ENCODE measurements at places on chromosomes 11 and 22.

GRCh38 chr22:44357966-44358465 is 45.3 kb upstream of the SHISAL1 start:
- no peaks in the 10 kb centered on the region for H3K36me3 ChIP-seq
- no peak for DNase-seq
- no peak overlapping the region for H3K4me3 ChIP-seq
- no peak overlapping the region for H3K27ac ChIP-seq

GRCh38 chr22:37898441-37899181 is 7.5 kb upstream of the MICALL1 start:
- peak; percentile 77 for DNase-seq
- H3K27ac ChIP-seq: peak overlapping the region; percentile 39

DNA sequence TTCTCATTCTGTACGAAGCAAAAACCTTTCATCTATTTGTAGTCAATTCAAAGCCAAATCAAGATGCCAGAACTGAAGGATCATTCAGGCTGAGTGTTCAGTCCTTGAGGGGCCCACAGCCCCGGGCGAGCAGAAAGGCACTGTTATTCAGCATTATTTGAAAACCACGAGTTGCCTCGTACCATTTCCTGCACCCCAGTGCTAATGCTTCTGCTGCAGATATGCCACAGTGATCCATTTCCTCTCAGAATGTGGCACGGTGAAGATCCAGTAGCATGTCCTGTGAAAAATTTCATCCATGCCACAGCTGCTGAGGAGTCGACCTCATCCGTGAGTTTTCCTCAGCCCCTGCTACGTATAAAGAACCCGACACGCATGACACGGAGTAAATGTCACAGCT is 85.4 kb downstream of the OSBP2 start:
- DNase-seq: no peak
- H3K27ac ChIP-seq: no peak overlapping the region
- H3K27me3 ChIP-seq: peaks cover 14% of the 10 kb centered on the region
- peaks cover 11% of the 10 kb centered on the region for H3K4me1 ChIP-seq

DNA sequence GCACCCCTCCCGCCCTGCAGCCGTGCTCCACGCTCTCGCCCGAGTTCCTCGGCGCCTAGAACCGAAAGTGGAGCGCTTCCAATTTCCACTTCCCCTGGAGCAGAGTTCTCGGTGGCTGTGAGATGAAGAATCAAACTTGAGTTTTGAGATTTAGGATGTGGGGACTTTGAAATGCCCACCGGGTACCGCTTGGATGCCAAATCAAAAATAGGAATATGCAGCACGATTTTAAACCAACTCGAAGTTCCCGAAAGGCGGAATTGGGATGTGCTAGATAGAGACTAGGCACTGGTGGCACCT is 569 bp downstream of the POLA2 start:
- H3K4me1 ChIP-seq: peaks cover 45% of the 10 kb centered on the region
- DNase-seq: no peak
- peak overlapping the region; percentile 80 for H3K27ac ChIP-seq
- H3K27me3 ChIP-seq: no peaks in the 10 kb centered on the region
- no peaks in the 10 kb centered on the region for H3K36me3 ChIP-seq

- H3K27me3 ChIP-seq: no peaks in the 10 kb centered on the region
- H3K36me3 ChIP-seq: peaks cover 22% of the 10 kb centered on the region
- no peaks in the 10 kb centered on the region for H3K4me1 ChIP-seq
Measured at GRCh38 chr11:58616594-58616993, 5.9 kb upstream of the CNTF start.

- peak; percentile 95 for DNase-seq
- H3K4me1 ChIP-seq: peaks cover 94% of the 10 kb centered on the region
- H3K27ac ChIP-seq: peak overlapping the region; percentile 64
- no peaks in the 10 kb centered on the region for H3K36me3 ChIP-seq
- H3K4me3 ChIP-seq: no peak overlapping the region
Measured at GRCh38 chr11:66970807-66971442, 4.2 kb upstream of the C11orf86 start.

GRCh38 chr22:20281891-20282290 is 13.8 kb upstream of the RTN4R start:
- no peak overlapping the region for H3K27ac ChIP-seq
- no peaks in the 10 kb centered on the region for H3K4me1 ChIP-seq
- peaks cover 8% of the 10 kb centered on the region for H3K27me3 ChIP-seq
- H3K4me3 ChIP-seq: no peak overlapping the region
- H3K36me3 ChIP-seq: no peaks in the 10 kb centered on the region
- DNase-seq: no peak

DNA sequence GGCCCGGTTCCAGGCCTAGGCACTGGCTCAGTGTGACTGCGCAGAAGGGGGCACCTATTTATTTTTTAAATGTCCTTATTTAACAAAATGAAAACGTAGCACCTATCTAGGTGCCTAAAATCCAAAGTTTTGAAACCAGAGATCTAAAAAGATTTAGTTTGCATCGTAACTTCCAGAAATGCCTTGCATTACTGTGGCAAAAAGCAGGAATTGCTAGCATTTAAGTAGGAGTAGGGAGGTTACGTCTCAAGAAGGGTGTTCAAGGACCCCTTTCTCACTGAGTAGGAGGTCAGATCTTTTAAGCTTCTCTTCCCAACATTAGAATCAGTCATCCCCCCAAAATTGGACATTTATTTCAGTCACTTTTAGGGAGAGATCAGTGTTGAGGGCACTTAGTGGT is 7.7 kb upstream of the PLET1 start:
- no peak overlapping the region for H3K27ac ChIP-seq
- no peaks in the 10 kb centered on the region for H3K27me3 ChIP-seq

GRCh38 chr11:124402326-124402922 is 3.6 kb upstream of the OR8B3 start:
- no peaks in the 10 kb centered on the region for H3K4me1 ChIP-seq
- H3K27ac ChIP-seq: no peak overlapping the region

GRCh38 chr11:19821412-19821875 is 108.8 kb downstream of the NAV2 start:
- H3K4me1 ChIP-seq: peaks cover 17% of the 10 kb centered on the region
- no peak overlapping the region for H3K4me3 ChIP-seq
- DNase-seq: peak; percentile 83
- peak overlapping the region; percentile 3 for H3K27ac ChIP-seq
- no peaks in the 10 kb centered on the region for H3K36me3 ChIP-seq

DNA sequence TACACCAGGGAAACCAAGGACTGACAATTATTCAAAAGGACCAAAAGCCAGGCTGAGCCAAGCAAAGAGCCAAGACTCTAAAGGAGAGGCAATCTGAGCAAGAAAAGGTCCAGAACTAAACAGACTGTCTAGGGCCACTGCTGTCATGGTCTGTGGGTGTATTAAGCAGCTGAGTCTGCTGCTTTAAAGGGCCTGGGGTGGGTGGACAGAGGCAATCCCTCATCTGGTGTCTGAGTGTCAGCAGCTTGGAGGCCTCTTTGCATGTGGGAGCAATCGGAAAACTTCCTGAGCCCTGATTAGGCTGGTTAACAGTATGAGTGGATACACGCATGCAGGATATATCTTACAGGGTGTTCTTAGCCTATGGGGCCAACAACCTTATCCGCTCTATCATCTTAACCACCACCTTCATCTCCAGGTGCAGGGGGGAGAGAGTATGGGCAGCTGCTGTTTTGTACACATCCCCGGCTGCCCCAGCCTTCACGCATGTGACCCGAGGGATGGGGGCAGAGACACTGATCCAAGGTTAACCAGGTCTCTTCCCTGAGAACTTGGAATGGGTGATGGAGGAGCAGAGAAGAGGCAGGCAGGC is 67.5 kb upstream of the TIMP3 start:
- no peaks in the 10 kb centered on the region for H3K36me3 ChIP-seq
- H3K27me3 ChIP-seq: no peaks in the 10 kb centered on the region
- peaks cover 38% of the 10 kb centered on the region for H3K4me1 ChIP-seq
- no peak overlapping the region for H3K27ac ChIP-seq
- no peak for DNase-seq
- H3K4me3 ChIP-seq: no peak overlapping the region

- H3K4me1 ChIP-seq: peaks cover 7% of the 10 kb centered on the region
- no peaks in the 10 kb centered on the region for H3K36me3 ChIP-seq
- DNase-seq: no peak
- no peak overlapping the region for H3K4me3 ChIP-seq
Measured at GRCh38 chr22:43479301-43479950, 67.6 kb downstream of the MPPED1 start.

- H3K4me1 ChIP-seq: no peaks in the 10 kb centered on the region
- no peaks in the 10 kb centered on the region for H3K36me3 ChIP-seq
- H3K4me3 ChIP-seq: no peak overlapping the region
- H3K27ac ChIP-seq: no peak overlapping the region
Measured at GRCh38 chr11:44651535-44652155, 75.1 kb upstream of the TSPAN18 start.

GRCh38 chr22:19233189-19233661 is 54.7 kb upstream of the SLC25A1 start:
- DNase-seq: no peak
- no peak overlapping the region for H3K4me3 ChIP-seq
- H3K27ac ChIP-seq: no peak overlapping the region
- peaks cover 24% of the 10 kb centered on the region for H3K36me3 ChIP-seq

GRCh38 chr11:26993965-26994457 is at the start of gene FIBIN:
Gene FIBIN (plus strand): TSS chr11:26994112. CDS start chr11:26994527, 415 bp downstream.
- peaks cover 11% of the 10 kb centered on the region for H3K27me3 ChIP-seq
- no peak for DNase-seq
- H3K4me1 ChIP-seq: no peaks in the 10 kb centered on the region
- H3K36me3 ChIP-seq: no peaks in the 10 kb centered on the region
- no peak within 1 kb of the TSS for H3K27ac ChIP-seq

DNA sequence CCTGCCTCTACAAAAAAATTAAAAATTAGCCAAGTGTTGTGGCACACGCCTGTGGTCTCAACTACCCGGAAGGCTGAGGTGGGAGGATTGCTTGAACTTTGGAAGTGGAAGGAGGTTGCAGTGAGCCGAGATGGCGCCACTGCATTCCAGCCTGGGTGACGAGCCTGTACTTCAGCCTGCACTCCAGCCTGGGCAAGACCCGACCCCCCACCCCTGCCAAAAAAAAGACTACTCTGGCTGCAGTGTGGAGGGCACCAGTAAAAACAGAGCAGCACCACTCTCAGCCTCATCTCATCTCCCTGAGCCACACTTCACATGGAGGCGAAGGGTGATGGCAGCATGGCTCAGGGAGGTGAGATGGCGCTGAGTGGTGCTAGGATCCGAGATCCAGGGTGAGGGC is 50.3 kb upstream of the THY1 start:
- H3K36me3 ChIP-seq: no peaks in the 10 kb centered on the region
- peak; percentile 30 for DNase-seq
- H3K4me3 ChIP-seq: 0 out of 2 replicates have a peak overlapping the region, but pooled peaks have one; percentile 19
- H3K4me1 ChIP-seq: peaks cover 35% of the 10 kb centered on the region
- no peaks in the 10 kb centered on the region for H3K27me3 ChIP-seq
- H3K27ac ChIP-seq: no peak overlapping the region

DNA sequence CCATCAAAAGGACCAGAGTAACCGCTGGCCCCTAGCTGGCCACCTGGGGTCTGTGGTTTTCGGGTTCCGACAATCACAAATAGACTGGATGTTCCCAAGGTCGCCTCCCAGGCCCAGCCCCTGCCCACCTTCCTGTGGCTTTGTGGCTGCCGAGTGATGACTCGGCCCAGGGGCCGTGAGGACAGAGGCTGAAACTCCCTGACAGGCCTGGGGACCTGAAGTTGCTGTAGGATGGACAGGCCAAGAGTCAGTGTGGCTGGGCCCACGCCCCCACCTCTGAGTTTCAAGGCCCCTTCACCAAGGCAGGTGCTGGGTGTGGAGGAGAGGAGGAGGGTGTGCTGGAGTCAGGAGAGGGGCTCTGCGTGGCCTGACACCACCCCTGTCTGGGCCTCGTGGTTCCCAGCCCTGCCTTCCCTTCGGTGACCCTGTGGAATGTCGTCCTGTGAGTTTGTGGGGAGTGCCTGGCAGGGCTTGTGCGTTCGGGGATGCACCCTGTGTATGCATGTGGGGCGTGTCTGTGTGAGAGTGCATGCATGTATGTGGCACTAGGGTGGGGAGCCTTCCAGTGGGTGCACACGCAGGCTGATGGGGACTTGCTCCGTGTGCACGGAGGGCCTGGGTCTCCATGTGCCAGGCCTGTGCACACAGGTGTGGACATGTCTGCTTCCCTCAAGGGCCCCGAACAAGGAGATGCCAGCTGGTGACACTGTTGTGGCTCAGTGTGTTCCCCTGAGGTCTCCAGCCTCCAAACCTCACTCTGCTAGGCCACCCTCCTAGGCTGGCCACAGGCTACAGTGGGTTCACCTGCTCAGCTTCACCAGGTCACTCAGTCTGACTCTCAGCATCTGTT is 8.4 kb upstream of the MGAT3 start:
- H3K27me3 ChIP-seq: peaks cover 5% of the 10 kb centered on the region
- H3K4me3 ChIP-seq: no peak overlapping the region
- H3K36me3 ChIP-seq: no peaks in the 10 kb centered on the region
- peaks cover 32% of the 10 kb centered on the region for H3K4me1 ChIP-seq

All from HepG2 (cell line).